ENCODE measurements at places on chromosomes 7 and 10.

- DNase-seq = no peak
These were observed 143.6 kb downstream of the GLI3 start for GRCh38 chr7:42093349-42093905.

DNA sequence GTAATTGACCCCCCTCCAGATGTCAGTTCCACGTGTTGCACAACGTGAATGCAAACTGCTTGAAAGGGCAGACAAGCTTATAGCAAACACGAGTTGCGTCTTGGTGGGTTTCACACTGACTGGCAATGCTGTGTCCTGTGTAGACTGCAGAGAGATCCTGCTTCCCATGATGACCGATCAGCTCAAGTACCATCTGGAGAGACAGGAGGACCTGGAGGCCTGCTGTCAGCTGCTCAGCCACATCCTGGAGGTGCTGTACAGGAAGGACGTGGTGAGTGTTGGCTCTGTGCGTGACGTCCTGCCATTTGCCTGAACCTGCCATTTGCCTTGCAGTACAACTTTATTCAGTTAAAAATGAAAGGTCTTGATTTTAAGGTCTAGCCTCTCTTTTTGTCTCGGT is 71.1 kb downstream of the INSYN2A start:
- DNase-seq = no peak

GRCh38 chr10:49094646-49095045 is 20.7 kb downstream of the VSTM4 start:
- DNase-seq = no peak

DNA sequence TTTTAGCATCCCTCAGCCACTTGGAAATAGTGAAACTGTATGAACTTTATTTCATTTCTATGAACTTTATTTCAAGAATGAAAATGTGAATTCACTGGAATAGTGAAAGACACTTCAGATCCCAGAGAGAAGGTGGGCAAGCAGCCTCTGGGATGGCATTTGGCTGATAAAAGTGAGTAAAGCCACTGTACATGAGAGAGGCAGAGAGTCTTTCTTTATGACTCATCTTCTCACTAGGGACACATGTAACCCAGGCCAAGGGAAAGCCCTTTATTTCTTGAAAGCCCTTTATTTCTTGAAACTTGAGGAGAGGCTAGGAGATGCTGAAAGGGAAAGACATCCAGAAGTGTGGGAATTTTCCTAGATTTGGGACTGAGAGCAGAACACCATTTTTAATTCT is 148.9 kb upstream of the SMIM30 start:
- peak; percentile 15 for DNase-seq

GRCh38 chr7:155868955-155869783 is 56.9 kb upstream of the SHH start:
- no peak for DNase-seq

DNA sequence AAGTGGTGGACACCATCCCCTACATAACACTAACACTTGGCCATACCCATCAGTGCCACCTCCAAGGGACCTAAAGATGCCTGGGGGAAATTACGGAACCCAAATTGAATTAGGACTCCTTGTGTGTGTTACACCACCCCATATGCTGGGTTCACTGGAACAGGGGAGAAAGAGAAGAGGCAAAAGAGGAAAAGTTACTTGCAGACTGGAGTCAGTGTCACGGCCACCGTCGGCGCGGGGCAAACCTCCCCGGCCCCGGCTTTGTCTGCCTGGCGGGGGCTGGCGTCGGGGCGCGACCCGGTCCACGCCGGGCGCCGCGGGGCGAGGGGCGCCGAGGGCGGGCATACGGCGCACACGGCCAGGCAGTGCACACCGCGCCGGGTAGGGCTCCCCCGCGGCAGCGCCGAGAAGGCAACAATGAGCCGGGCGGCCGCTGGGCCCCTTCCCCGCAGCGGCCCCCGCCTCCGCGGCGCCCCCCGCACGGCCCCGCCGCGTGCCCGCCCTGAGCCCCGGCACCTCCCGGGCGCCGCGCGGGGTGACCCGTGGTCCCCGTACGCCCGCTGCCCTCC is 171.1 kb downstream of the FAM107B start:
- no peak for DNase-seq

GRCh38 chr7:19121977-19122588 is 4.6 kb upstream of the TWIST1 start:
- DNase-seq = no peak

GRCh38 chr7:126780993-126781392 is 471.7 kb downstream of the GRM8 start:
- no peak for DNase-seq

DNA sequence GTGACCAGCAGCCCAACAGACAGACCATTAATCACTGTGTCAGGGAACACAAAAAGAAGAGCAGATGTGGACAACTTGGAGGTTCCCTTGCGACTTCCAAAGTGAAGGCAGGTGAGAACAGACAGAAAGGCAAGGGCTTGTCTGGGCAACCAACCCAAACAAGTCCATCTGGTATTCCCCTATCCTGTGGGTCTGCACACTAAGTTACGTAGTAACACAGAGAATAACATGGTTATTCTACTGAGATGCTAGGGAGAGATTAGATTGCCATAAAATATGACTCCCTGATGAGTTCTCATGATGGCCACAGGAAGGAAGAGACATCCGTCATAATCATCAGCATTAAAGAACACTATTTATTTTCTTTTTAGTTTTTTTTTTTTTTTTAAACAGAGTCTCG is 252.2 kb downstream of the CALN1 start:
- no peak for DNase-seq

- no peak for DNase-seq
These were observed 63.7 kb upstream of the ZPBP start for GRCh38 chr7:50156706-50157105.

- DNase-seq = no peak
These were observed 35.5 kb downstream of the ICA1 start for GRCh38 chr7:8226501-8226900.

- DNase-seq = no peak
These were observed 13.2 kb downstream of the TLL2 start for GRCh38 chr10:96500519-96500918.

- no peak for DNase-seq
These were observed 647.6 kb downstream of the TNS3 start for GRCh38 chr7:46934198-46934825.

DNA sequence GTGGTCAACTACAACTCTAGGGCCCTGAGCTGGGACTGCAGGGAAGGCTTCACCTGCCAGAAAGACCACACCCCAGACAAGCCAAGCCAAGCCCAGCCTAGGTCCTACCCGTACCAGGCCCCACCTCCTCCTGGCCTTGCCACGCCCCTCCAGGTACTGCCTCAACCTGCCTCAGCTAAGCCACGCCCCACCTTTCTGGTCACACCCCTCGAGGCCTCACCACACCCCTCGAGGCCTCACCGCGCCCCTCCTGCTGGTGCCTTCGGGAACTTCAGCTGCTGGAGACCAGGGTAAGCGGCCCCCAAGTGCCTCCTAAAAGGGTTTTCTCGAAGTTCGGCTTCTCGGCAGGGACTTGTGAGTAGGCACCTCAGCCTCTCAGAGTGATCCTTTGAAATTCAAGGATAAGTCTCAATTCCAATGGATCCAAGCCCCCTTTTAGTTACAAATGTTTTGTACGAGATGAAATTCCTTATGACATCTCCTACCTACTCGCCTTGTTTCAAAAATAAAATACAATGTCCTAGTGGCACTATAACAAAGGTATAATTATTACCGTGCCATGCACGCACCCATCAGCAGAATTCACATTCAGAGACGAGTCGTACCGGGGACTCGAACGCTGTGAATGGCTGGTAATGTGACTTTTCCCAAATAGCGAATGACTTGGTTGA is 171.2 kb downstream of the ARHGAP21 start:
- no peak for DNase-seq

- DNase-seq = peak; percentile 69
These were observed 613.9 kb upstream of the IGFBP3 start for GRCh38 chr7:46534664-46535588.

- DNase-seq = no peak
These were observed 46.3 kb downstream of the PYROXD2 start for GRCh38 chr10:98368644-98369043.

DNA sequence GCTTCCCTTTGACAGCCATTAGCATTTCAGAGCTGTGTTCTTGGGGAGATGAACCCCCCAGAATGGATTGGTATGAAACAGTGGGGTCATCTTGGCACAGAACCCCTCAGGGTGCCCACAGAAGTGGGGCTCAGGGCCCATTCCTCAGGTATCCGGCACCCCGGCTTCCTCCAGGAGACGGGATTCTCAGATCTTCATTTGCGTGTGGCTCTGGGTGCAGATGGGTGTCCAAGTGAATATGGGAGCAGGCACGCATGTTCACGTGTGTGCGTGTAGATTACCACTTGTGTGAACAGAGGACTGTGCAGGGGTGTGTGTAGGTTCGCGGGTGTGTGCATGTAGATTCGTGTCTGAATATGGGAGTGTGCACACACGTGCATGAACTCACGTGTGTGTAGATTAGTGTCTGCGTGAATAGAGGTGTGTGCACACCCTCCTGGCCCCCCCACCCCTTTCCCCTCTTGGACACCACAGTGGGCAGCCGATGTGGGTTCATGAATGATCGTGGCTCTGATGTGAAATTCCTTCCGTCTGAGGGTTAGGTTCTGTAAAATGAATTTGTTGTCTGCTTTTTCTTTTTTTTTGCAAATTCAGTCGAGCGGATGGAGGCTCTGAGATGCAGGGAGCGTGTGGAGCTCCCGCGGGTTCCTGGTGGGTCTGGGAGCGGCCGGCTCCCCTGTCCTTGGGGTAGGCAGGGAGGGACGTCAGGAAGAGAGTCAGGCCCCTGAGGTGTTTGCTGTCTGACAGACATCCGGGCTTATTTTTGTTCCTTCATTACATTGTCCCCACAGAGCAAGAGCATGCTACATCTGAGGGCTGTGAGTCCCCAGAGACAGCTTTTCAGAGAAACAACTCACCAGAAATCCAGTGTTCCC is 7.4 kb downstream of the ELFN1 start:
- no peak for DNase-seq
